ENCODE measurements at places on chromosomes 1 and 21.

DNA sequence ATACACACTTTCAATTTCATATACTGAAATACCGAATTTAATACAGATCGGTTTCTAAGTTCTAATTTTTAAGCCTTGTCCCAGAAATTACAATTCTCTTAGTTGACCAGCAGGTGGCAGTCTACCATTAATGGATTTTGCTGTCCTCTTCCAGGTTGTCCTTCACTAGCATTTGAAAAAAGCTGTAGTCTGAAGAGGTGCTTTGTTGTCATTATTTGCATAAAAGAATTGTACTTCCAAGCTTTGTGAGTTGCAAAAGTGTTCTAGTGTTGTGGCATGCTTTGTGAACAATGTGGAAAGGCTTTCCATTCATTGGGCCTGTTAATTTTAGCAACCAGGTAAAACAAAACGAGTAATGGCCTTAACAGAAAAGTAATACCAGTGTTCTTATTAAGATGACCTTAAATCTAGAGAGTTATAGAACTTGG lies 193.6 kb downstream of the RPS6KC1 start:
- peak; percentile 62 for DNase-seq

DNA sequence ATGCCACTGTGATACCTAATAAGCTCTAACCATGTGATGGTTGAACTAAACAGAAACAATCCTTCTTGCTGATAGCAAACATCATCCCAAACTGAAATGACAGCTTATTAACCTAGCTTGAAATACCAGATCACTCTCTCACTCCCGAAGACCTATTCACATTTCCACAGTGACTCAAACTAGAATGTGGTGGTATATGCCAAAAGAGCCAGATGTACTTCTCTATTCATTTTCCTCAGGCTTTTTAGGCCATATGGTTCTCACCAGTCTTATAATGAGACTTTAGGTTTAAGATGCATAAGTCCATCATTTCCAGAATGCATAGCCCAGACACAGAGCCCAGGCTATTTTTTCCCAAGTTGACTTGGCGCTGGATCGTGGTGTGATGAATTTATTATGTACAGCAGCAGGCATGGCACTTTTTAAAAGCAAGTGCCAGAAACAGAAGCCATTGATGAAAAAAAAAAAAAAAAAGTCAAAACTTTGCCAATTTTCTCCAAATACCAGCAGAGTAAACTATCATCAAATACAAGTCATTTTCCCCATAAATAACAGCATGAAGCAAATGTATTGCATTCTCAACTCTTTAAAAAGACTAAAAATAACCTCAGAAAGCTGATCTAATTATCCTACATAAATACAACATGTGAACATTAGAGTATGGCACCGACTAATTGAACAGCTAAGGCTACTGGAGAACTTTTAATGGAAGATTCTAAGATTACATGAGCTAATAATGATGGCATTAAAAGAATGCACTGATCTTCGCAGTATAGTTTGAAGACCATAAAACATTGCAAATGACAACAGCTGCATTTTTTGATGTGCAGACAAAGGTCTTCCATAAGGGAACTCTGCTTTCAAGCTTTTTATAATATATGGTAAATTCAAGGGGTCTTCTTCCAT lies 365.4 kb downstream of the LRRIQ3 start:
- DNase-seq, result no peak

DNA sequence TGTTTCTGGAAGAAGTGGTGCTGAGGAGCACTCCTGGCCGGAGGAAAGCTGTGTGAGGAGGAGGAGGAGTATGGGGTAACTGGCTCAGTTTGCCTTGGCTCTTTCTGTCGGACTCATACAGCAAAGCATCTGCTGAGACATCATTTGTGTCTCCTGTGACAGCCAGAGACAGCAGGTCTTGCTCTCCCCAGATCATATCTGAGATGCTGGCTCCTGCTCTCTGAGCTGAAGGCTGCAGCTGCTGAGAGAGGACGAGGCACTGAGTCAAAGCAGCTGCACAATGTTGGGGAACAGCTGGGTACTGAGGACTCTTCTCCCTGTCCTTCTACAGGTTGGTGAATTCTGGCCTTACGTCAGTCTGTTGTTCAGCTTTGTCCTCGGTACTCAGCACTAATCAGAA lies 14.3 kb downstream of the OR2B11 start:
- DNase-seq, result peak; percentile 66

GRCh38 chr1:28668191-28668955 lies at the start of gene GMEB1:
Gene GMEB1 (plus strand): TSS chr1:28668784. CDS start chr1:28683613, 14,829 bp downstream.
- peak; percentile 97 for DNase-seq

- peak; percentile 66 for DNase-seq
Observed at GRCh38 chr1:177800400-177801088, 169.3 kb downstream of the SEC16B start.

GRCh38 chr1:15017120-15017519 lies 136.4 kb upstream of the TMEM51 start:
- no peak for DNase-seq

- peak; percentile 23 for DNase-seq
Observed at GRCh38 chr1:210332719-210333398, 4.2 kb downstream of the HHAT start.

Data from RPMI8226 (cell line).